ENCODE measurements at places on chromosomes 16 and 17.

DNA sequence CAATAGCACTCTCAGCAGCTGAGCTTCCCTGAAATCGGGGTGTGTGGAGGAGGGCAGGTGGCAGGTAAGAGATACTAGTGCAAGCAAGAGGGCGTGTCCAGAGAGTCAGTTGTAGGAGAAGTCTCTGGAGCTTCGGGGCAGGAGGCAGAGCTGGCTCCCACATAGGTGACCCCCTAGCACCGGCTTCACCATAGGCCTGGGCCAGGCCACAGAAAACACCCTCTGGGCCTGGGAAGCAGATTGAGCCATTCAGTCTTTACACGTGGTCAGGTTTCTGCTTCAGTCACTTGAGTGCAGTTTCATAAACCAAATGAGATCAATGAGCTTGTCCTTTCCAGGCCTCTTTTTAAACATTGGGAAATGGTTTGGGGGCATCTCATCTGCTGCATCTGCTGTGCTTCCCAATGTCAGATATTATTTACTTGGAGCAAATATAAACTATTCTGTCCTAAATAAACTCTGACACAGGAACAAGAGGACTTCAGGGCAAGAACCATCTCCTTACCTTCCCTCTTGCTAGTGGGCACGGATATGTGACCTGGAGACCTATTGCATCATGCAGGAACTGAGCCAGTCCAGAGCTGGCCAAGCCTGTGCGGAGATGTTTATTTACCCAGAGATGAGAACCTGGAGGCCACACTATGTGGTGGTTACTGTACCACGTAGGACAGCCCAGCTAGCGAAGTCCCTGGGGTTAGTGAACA, 16.1 kb downstream of the CCR7 start:
- DNase-seq = no peak

DNA sequence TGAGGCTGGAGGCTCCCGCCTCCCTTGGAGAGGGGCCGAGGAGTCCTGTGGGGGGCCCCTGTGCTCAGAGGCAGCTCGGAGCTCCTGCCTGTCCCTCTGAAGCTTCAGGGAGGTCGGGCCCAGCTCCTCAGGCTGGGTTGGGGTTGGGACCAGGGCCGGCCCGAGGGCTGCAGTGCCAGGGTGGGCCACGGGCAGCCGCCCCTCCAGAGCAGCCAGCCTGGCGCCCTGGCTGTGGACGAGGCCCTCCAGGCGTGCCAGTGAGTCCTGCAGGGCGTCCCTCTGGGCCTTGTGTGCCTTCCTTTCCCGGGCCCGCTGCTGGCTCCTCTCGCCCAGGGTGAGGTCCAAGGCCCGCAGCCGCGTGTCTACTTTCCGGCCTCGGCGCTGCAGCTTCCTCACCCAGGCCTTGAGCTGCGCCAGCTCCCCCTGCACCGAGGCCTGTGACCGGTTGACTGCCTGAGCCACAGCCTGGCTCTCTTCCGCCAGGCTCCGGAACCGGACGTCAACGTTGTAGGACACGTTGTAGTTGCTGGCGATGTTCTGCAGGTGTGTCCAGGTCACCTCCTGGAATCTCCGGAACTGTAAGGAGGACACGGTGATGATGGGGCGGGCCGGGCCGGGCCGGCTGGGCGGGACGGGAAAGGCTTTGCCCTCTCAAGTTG, 1.2 kb downstream of the PTX4 start:
- no peak for DNase-seq

DNA sequence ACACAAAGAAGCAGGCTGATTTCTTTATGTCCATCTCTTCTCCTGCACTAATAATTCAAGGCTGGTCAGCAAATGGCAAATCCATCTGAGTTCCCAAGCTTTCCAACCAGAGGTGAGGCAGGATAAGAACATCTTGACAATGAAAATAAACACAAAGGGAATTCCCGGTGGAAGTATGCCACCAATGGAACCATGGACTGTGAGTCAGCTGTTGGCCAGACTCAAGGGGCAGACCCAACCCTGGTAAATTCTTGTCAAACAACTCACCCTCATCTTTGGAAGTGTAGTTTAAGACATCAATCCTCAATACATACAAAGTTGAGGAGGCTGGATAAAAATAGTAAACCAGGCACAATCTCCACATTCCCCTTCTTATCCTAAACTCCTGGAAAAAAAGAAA, 74.3 kb upstream of the CES5A start:
- DNase-seq = no peak

DNA sequence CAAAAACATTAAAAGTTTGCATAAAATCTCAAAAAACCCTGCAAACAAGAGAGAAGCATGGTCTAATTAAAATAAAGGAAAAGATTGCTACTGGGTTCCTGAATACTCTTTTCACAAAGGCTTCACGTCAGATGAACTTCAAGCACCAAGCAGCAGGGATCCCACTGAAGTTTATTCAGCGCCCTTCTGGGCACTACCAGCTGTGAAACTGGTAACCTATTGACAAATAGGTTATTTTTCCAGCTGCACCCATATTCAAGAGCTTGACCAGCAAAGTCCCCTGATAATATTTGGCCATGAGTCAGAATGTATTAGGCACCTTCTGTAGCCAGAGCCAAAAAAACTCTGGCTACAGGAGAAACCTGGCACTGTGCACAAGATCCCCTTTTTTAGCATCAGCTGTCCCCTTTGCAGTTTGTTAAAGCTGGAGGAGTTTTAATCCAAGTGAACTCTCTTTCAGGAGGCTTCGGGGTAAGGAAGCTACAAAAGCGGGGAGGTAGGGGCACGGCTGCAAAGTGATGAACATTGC, 60.3 kb downstream of the GRIN2A start:
- DNase-seq = no peak

DNA sequence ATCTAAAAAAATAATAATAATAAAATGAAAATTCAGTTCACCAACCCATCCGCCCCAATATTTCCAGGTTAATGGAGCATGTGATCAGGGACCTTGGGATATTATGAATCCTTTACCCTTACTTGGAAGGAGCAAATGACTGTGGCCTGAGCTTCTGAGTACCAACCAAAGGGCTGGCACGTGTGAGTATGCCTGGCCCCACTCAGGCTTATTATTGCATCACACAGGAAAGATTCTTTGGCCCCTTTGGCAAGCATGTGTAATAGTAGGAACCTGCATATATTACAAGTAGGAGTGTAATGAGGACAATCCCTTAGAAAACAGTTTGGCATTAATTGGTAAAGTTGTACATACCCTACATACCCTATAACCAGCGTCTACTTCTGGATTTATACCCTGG, 7.2 kb upstream of the C17orf78 start:
- no peak for DNase-seq

DNA sequence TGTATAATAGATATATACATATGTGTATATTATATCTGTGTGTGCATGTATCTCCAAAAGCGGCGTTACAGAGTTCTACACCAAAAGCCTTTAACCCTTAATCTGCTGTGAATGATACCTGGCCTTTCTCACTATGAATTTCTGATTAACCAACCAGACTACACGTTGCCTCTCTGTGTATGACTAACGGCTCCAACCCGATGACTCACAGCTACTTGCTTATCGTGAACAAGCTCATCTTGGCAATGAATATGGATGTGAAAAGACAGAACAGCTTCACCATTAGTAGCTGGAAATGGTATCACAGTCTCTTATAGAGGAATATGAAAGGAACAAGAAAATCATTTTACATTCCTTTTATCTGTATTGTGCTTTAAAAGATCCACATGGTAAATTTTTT, 23.8 kb upstream of the ARHGAP44 start:
- DNase-seq = no peak

All from CD4-positive, CD25-positive, alpha-beta regulatory T cell (primary cell).